ENCODE measurements at places on chromosomes 1 and 21.
A peak's percentile ranks its signal among the peaks of the same experiment; 100 is the strongest.

DNA sequence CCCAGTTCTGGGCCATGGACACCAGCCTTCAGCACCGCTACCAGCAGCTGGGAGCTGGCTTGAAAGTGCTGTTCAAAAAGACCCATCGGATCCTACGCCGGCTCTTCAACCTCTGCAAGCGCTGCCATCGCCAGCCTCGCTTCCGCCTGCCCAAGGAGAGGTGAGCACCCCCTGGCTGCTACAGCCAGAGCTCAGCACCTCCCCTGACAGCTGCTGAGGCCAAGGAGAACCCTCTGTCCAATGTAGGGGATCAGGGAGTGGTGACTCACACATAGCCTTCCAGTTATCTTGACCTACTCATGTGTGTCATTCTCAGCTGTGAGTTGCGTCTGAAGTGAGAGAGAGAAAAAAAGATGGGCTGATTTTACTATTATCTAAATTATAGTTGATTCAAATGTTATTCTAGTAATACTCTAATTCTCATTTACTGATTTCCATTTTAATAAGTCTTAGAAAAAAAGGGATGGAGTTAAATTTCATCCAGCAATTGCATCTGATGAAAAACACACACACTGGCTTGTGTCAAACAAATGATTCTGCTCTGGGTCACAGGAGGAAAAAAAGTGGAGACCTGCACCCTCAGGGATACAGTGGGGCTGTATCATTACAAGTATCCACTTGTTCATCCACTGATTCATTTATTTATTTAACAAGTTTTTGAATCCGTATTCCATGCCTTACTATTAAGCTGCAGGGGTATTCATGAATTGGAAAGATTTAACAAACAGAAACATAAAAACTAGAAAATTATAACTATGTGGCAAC lies 108.0 kb downstream of the BRINP2 start:
- DNase-seq: no peak

GRCh38 chr1:65469889-65470340 lies 49.4 kb downstream of the LEPR start:
- DNase-seq: no peak

- DNase-seq: no peak
Measured at GRCh38 chr1:223245411-223245810, 102.4 kb upstream of the TLR5 start.

DNA sequence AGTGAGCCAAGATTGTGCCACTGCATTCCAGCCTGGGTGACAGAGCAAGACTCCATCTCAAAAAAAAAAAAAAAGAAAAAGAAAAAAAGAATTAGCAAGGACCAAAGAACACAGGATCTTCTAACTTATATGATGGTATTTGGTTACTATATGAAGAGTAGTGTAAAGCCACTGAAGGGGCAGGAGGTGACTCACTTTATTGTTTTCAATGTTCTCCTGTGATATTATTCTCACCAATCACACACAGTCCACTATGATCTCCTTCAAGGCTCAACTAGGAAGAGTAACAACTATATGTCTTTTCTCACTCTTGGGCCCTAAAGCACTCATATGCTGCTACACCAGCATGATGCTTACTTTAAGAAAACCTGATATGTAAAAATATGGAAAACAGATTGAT lies 26.7 kb downstream of the RC3H1 start:
- no peak for DNase-seq

DNA sequence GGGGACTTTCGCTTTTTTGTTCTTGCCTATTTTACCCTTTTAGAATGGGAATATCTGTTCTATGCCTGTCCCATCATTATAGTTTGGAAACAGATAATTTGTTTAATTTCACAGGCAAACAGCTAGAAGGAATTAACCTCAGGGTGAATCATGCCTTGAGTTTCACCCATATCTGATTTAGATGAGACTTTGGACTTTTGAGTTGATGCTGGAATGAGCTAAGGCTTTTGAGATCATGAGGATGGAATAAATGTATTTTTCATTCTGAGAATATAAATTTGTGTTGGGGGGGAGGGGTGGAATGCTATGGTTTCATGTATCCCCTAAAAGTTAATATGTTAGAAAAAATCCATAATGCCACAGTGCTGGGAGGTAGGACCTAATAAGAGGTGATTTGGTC lies 56.1 kb upstream of the TACSTD2 start:
- no peak for DNase-seq

DNA sequence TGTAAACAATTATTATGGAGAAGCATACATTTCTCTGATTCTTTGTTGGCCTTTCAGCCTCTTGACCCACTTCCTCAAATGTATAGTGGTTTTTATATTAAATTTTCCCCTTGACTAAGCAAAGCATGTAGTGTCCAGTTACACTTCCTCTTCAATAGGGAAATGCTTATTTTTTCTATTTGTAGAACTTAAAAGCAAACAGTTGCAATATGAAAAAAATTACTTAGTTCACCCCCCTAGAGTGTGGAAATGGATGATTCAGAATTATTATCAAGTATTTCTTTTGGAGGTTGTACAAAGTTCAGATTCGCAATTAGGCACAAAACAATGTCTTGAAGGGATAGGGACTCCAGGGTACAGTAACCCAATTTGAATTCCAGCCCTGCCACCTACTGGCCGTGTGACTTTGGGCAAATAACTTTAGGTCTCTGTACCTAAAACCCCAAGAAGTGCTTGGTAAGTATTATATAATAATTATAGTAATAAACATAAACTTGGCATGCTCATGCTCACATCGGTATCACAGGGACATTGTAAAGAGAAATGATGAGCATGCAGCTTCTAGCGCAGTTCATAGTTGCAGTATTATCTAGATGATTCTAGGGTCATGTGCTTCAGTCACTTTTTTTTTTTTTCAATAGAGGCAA lies 28.6 kb upstream of the IFNGR2 start:
- DNase-seq: no peak

- DNase-seq: no peak
Measured at GRCh38 chr21:38297194-38297631, 40.4 kb downstream of the KCNJ15 start.

- no peak for DNase-seq
Measured at GRCh38 chr1:86988835-86989234, 74.4 kb downstream of the HS2ST1 start.

- DNase-seq: peak; percentile 63
Measured at GRCh38 chr1:101288491-101288944, 51.7 kb downstream of the S1PR1 start.

- DNase-seq: no peak
Measured at GRCh38 chr1:3610527-3611169, 660 bp downstream of the MEGF6 start.

DNA sequence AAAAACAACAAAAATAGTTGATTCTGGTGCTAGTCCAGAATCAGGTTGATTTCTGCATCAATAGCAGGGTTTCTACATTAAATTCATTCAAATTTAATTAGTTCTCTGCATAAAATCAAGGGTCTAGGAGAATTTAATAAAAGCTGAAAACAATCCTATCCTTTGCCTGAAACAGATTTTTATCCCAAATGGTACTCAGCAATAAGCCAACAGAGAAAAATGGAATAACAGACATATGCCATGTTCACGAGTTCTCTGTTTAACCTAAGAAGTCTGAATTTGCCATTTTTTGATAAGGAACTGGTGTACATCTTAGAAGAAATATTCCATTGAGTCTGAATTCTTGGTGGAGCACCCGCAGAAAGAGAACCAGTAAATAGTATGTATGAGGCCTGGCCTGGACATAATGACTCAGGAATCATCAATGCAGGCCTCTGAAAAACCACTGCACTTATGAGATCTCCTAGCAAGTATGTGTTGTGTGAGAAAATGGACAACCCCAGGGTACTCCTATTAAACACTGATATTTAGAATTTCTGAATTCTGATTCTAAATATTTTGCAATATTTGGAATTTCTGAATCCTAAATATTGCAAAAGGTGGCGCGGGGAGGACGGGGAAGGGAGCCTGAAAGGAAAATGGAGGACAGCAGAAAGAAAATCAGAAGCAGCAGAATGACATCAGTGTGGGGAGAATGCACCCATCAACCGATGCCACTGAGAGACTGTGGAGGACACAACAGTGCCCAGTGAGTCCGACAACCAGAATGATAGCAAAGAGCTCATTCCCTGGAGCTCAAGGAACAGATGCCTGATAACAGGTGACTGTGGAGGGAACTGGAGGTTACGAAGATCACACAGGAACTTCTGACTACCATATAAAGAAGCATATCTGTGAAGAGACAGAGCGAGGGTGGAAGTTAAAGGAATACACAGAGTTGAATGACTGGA lies 97.6 kb downstream of the APP start:
- DNase-seq: no peak

- no peak for DNase-seq
Measured at GRCh38 chr1:198492872-198493271, 47.6 kb downstream of the ATP6V1G3 start.

DNA sequence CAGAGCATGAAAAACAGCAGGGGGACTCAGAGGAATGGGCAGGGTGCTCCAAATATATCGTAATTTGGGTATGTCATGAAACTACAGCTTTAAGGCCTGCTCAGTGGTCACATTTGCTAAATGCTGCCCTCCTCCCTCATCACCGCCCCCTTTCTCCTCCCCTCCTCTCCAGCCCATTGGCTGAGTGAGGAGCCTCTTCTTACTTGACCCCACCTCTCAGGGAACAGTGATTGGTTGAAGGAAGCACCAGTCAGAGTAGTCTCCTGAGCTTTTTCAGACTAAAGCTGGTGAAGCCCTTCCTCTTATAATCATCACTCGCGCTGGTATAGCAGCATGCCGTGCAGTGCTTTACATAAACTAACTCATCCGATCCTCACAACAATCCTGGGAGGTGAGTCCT lies 10.0 kb upstream of the TTC39A start:
- DNase-seq: no peak

GRCh38 chr21:17105932-17106331 lies 406.9 kb upstream of the CXADR start:
- DNase-seq: no peak

- no peak for DNase-seq
Measured at GRCh38 chr1:154990276-154990675, 3.1 kb upstream of the LENEP start.

DNA sequence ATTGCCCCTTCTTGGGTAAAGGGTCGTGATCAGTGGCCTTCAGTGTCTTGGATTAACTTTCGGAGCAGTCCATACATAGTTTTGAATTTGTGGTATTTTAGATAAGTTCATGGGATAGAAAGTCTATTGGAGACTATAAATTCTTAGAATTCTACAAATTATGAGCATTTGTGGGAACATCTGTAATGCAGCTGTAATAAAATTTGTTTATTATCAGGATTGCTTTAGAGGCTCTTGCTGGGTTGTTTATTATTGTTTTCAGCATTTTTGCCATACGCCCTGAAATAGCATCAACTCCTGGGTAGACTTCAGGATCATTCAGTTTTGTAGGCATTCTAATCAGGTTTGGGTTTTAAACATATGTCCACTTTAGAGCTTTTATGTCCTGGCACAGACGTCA lies 16.1 kb downstream of the LAMC1 start:
- DNase-seq: no peak

- no peak for DNase-seq
Measured at GRCh38 chr1:67789551-67789950, 43.7 kb downstream of the GNG12 start.

GRCh38 chr1:215475796-215476481 lies 91.2 kb upstream of the KCTD3 start:
- no peak for DNase-seq

DNA sequence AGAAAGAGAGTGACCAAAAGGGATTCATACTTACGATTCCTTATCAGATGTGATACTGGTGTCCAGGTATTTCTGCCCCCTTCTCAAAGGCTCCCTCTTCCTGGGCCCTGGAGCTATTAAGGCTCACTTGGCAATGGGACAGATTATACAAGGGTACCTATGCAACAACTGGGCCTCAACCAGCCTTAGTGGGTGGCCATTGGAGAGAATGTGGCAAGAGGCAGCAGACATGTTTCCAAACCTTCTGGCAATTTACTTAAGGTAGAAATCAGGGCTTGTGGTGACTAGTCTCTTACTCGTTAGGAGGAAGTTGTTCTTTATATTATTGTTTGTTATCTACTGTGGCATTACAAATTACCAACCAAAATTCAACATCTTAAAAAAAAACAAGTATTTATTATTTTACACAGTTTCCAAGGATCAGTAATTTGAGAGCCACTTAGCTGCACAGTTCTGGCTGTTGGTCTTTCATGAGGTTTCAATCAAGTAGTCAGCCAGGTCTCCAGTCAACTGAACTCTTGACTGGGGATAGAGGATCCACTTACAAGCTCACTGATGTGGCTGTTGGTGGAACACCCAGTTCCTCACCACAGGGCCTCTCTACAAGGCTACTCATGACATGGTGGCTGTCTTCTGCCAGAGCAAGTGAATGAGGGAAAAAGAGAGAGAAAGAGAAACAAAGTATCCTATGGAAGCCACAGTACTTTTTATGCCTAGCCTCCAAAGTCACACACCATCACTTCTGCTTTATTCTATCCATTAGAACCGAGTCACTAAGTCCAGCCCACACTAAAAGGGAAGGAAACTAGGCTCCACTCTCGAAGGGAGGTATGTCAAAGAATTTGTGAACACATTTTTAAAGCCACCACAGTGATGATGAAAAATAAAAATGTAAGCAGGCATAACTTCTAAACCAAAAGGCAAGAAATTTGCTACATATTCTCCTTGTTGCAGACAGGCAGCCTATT lies 10.7 kb downstream of the ZNF648 start:
- DNase-seq: no peak

DNA sequence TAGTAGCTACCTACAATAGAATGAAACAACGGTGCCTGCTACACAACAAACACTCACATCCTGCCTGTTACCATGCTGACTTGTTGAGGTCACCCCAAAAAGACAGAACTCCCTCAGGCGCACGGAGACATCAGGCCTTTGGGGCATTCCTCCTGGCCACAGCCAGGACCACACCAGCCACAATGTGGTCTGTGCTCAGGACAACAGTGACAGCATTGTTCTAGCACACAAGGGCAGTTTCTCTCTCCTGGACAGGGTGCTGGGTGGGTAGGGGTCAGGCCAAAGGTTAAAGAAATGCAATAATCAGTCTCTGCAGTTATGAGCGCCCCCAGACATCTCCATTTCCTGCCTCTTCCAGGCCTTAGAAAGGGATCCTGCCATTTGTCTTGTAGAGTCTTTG lies 39.5 kb downstream of the CTNNBIP1 start:
- DNase-seq: no peak

Measured in neuronal stem cell (in vitro differentiated cells).